ENCODE measurements at places on chromosomes 11 and 22.

GRCh38 chr11:25197515-25197914 lies 700.7 kb downstream of the LUZP2 start:
- no peak for DNase-seq

- no peak for DNase-seq
Measured at GRCh38 chr11:42337786-42338455, 878.5 kb upstream of the LRRC4C start.

GRCh38 chr22:37647317-37647716 lies 7.8 kb downstream of the SH3BP1 start:
- no peak for DNase-seq

GRCh38 chr22:19143967-19144400 lies 467 bp downstream of the ESS2 start:
- DNase-seq = no peak

DNA sequence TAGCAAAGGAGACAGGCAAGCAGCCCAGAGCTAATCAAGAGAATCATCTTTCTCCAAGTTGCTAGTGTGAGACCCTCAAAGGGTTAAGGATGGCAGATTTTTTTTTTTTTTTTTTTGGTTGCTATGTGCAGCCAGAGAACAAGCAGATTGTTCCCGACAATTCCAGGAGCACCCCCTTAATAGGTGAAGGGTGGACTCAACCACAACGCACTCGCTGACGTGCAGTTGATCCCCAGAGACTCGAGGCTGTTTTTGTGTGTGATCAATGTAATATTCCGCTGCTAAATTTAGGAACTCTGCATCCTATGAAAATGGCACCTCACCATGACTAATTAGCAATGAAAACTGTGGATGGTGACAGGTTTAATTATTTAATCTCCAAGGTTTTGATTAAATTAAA lies 789.0 kb downstream of the KCNA4 start:
- no peak for DNase-seq

- no peak for DNase-seq
Measured at GRCh38 chr11:103051151-103051801, 40.7 kb downstream of the DCUN1D5 start.

GRCh38 chr11:16895306-16895705 lies 118.9 kb downstream of the PLEKHA7 start:
- no peak for DNase-seq

GRCh38 chr22:36279219-36279666 lies 26.3 kb downstream of the APOL1 start:
- no peak for DNase-seq

- DNase-seq = no peak
Measured at GRCh38 chr22:30591191-30591587, 521 bp downstream of the PES1 start.

DNA sequence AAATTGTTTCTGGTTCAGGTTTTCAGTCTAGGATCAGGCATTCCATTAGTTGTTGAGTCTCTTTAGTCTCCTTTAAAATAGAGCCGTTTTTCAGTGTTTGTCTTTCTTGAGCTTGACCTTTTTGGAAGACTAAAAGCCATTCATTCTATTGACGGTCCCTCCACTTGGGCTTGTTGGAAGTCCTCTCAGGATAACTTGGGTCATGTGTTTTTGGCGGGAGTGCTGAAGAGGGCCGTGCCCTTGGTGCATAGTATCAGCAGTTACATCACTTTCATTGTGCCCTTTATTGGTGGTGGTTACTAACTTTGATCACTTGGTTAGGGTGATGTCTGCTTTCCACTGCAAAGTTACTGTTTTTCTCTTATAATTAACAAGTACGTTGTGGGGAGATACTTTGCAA lies 20.8 kb downstream of the CECR2 start:
- DNase-seq = no peak

GRCh38 chr11:36558571-36559413 lies 9.0 kb upstream of the RAG1 start:
- no peak for DNase-seq

DNA sequence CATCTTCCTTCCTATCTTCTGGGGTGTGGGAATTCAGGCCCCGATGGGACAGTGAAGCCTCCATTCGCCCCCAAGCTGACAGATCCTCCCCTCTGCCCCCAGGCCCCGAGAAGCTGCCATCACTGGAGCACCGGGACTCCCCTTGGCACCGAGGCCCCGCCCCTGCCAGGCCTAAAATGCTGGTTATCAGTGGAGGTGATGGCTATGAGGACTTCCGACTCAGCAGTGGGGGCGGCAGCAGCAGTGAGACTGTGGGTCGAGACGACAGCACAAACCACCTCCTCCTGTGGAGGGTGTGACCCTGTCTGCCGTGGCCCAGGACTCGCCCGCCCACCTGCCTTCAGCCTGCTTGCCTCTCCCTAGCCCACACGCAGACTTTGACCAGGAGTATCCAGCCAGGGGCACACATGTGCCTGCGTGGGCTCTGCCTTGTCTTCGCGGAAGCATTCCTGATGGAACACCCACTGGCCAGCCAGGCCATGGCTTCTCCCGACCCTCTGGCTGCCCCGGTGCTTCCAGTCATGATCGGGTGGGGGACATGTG lies 8.6 kb upstream of the RELT start:
- no peak for DNase-seq

- no peak for DNase-seq
Measured at GRCh38 chr11:74319139-74319816, 7.8 kb upstream of the P4HA3 start.

DNA sequence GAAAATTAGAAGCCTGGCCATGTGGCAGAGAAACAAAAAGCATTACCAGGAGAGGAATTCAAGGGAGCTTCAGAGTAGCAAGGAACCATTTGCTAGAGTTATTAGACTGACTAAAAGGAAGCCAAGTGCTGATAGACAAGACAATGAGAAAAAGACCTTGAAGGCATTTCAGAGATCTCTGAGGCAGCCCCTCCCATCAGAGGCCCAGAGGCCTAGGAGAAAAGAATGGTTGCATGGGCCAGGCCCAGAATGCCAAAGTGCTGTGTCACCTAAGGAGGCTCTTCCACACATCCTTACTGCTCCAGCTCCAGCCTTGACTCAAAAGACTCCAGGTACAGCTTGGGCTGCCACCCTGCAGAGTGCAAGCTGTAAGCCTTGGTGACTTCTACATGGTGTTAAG lies 61.8 kb upstream of the POU2AF2 start:
- DNase-seq = no peak

DNA sequence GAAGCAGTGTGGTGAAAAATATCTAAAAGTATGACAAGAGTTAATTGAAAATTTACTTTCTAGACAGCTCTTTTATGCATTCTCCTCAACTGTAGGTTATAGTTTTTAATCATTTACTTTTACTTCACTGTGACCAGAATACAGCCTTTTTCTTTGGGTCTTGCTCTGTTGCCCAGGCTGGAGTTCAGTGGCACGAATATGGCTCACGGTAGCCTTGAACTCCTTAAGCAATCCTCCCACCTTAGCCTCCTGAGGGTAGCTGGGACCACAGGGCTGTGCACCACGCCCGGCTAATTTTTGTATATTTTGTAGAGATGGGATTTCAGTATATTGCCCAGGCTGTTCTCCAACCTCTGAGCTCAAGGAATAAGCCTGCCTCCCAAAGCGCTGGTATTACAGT lies 5.3 kb downstream of the SC5D start:
- no peak for DNase-seq

GRCh38 chr22:44839061-44839460 lies 86.7 kb downstream of the ARHGAP8 start:
- DNase-seq = no peak

DNA sequence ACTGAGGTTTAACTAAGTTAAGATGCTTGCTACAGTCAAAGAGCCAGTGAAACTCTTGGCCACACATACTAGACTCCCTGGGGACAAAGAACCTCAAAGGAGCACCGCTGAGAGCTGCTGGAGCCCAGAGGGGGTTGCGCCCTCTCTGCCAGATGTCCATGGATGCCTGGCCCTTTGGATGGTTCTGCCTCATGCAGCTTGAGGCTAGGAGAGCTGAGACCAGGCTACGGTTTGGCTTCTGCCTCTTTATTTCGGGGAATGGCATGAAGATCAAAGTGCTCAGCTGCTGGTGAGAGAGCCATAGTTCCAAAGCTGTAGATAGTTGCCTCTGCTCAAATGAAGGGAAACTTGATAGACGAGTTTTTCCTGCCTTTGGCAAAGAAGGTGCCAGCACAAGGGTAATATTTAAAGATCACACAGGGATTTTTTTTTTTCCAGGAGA lies 43.0 kb downstream of the RASSF10 start:
- no peak for DNase-seq

GRCh38 chr11:2409611-2410468 lies 9.3 kb downstream of the TSSC4 start:
- DNase-seq = no peak

- DNase-seq = no peak
Measured at GRCh38 chr11:130848361-130849214, 67.7 kb downstream of the SNX19 start.

GRCh38 chr11:8757047-8757446 lies 74.5 kb downstream of the RPL27A start:
- no peak for DNase-seq

- no peak for DNase-seq
Measured at GRCh38 chr22:36611241-36611976, 82.4 kb upstream of the EIF3D start.

DNA sequence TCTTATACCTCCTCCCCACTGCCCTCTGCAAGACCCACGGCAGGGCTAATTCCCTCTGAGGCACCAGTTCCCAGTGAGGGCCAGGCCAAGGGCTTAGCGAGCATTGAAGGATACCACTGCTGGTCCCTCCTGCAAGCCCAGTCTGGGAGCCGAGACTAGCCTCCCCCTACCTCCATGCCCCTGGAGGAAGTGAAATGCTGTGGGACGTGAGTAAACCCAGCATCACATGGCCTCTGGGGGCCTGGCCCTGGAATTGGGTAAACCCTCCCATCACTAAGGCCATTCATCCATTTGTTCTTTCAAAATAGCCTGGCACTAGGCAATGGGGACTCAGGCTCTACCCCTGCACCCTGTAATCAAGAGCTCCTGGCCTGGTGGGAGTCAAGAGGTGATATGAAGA lies 24.7 kb downstream of the ARAP1 start:
- no peak for DNase-seq

DNA sequence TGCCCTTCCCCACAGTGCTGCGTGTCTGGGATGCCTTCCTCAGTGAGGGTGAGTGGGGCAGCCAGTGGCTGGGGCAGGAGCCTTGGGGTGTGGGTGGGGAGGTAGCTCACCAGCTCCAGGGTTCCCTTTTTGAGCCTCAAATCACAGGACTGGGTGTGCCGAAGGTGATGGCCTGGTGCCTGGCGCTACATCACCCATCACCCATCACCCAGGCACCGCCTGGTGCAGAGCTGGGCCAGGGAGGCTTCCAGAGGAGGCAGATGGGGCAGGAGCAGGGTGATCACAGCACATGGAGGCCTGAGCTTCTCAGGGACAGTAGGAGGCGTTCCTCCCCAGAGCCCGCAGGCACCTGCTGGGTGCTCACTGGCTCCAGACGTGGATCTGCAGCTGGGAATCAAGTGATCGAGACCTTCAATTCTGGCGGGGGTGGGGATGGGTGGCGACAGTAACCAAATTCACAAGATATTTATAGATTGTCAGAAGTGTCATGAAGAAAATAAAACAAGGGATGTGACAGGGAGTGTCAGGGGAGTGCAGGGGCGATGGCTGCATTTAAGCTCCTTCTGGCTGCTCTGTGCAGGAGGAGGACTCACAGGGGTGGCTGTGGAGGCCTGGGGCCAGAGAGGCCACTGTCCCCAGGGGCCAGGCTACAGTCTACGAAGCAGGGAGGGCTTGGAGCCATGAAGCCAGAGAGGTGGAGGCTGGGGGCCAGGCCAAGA lies 3.2 kb downstream of the TBC1D10C start:
- DNase-seq = no peak

- no peak for DNase-seq
Measured at GRCh38 chr11:118645066-118645715, 34.3 kb downstream of the TREH start.

GRCh38 chr11:36890841-36891240 lies 292.8 kb upstream of the RAG2 start:
- DNase-seq = no peak

- DNase-seq = no peak
Measured at GRCh38 chr11:59510941-59511589, at the start of gene OR4D9. Gene OR4D9 (plus strand): TSS chr11:59511539. CDS start chr11:59514913, 3,374 bp downstream.

GRCh38 chr22:43440556-43440955 lies 28.7 kb downstream of the MPPED1 start:
- no peak for DNase-seq

- no peak for DNase-seq
Measured at GRCh38 chr11:111352231-111352746, 26.8 kb downstream of the POU2AF1 start.
